Right ventricle myocardium inferior (tissue), 1 donor: ENCODE measurements at places on chromosomes 3 and 15. TPM values are rescaled to one million over a fixed set of nuclear protein-coding genes. Genes with fewer than 3 reads are reported as not detected.

The PLS1 gene
- 2.5 TPM for total RNA-seq

The PPM1L gene
- total RNA-seq: 63.9 TPM

The GPR87 gene
- total RNA-seq: not detected

The RFT1 gene
- total RNA-seq: 11.0 TPM

The CCR2 gene
- total RNA-seq: 0.89 TPM

The RAB6B gene
- 58.8 TPM for total RNA-seq

The SEMA6D gene
- 17.7 TPM for total RNA-seq

The CCR9 gene
- total RNA-seq: not detected

The FOXL2 gene
- not detected for total RNA-seq

The TGM5 gene
- not detected for total RNA-seq

The FGD5 gene
- total RNA-seq: 16.5 TPM

The P3H2 gene
- 1.3 TPM for total RNA-seq

The CADM2 gene
- total RNA-seq: 0.76 TPM

The GABRB3 gene
- 2.2 TPM for total RNA-seq

The DET1 gene
- total RNA-seq: 6.5 TPM

The CSPG5 gene
- 0.35 TPM for total RNA-seq

The NSMCE3 gene
- total RNA-seq: 6.8 TPM

The GP9 gene
- not detected for total RNA-seq

The PRSS50 gene
- total RNA-seq: 0.11 TPM

The RPP14 gene
- total RNA-seq: 23.2 TPM

The RBMS3 gene
- 32.7 TPM for total RNA-seq

The BCHE gene
- total RNA-seq: 5.5 TPM

The ROBO1 gene
- total RNA-seq: 10.8 TPM

The IL17RC gene
- total RNA-seq: 33.7 TPM

The TF gene
- total RNA-seq: 15.7 TPM

The CPN2 gene
- 2.3 TPM for total RNA-seq

The ALG1L2 gene
- total RNA-seq: not detected

The NANOGP8 gene
- total RNA-seq: not detected

The ANKDD1A gene
- total RNA-seq: 1.1 TPM

The CDC25A gene
- total RNA-seq: 1.1 TPM

The ISL2 gene
- not detected for total RNA-seq

The TMCO5A gene
- not detected for total RNA-seq

The CLDN11 gene
- total RNA-seq: 2.7 TPM
